GM06990 (cell line): ENCODE measurements at places on chromosomes 12 and 14.

- DNase-seq, result no peak
Observed at GRCh38 chr14:42687421-42687820, 1080.7 kb downstream of the LRFN5 start.

DNA sequence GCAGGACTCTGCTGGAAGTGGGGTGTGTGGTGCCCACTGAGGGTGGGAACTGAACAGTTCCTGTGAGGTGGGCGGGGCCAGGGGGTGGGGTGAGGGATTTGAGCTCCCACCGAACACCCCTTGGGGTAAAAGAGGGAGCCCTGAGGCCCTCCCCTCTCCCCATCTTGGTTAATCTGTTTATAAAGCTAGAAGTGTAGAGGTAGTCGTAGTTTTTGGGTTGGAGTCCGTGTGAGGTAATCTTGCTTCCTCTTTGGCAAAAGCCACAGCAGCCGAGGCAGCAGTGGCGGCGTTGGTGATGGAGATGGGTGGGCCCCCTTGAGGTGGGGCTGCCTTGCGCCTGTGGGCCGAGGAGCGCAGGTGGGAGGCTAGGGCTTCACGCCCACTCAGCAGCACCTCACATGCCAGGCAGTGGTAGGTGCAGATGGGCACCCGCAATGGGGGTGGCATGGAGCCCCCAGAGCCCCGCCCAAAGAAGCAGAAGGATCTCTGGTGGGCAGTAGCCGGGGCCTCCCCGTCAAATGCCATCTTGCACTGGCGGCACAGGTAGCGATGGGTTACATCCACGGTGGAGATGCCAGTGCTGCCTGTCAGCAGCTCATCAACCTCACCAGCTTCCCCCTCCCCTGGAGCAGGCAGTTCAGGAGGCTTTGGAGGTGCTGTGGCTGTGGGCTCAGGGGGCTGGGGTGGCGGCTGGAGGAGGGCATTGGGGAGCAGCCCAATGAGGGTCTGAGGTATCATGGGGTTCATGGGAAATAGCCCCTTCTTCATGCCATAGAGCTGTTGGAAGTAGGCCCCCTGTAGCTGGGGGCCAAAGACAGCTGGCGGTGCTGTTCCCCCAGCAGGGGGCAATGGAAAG lies 29.6 kb downstream of the ZFHX2 start:
- DNase-seq, result no peak

GRCh38 chr12:121857322-121858246 lies 1.1 kb downstream of the HPD start:
- DNase-seq, result no peak

- DNase-seq, result no peak
Observed at GRCh38 chr12:128564956-128565355, 258.8 kb downstream of the SLC15A4 start.

- DNase-seq, result no peak
Observed at GRCh38 chr12:4518106-4518728, 20.5 kb upstream of the RAD51AP1 start.

GRCh38 chr12:25942709-25943108 lies 15.8 kb upstream of the RASSF8 start:
- DNase-seq, result no peak

GRCh38 chr14:63616015-63616414 lies 25.7 kb downstream of the WDR89 start:
- DNase-seq, result no peak
